GM23248 (cell line): ENCODE measurements at places on chromosomes 3 and 15. TPM values are rescaled to one million over a fixed set of nuclear protein-coding genes. Genes with fewer than 3 reads are reported as not detected.

- DNase-seq = peak; percentile 74
- H3K4me1 ChIP-seq = peaks cover 10% of the 10 kb centered on the region
- peak overlapping the region; percentile 34 for H3K27ac ChIP-seq
- no peak overlapping the region for H3K4me3 ChIP-seq
- no peaks in the 10 kb centered on the region for H3K27me3 ChIP-seq
Observed at GRCh38 chr3:57646723-57647122, 46.2 kb downstream of the DENND6A start.

DNA sequence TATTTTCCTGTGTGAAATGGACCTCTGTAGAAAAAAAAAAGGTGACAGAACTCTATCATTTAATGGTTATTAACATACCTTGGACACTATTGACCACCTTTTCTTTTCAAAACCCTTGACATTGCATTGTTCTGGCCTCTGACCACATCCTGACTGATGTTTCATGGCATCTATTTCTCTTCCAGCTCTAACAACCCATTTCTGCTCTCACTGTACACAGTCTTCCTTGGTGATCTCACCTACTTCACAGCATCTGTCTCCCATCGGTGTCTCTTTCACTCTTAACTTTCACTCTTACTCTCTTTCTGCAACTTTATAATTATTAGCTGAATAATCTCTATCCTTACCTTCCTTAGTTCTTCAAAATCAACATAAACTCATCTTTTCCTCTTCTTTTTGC lies 217.4 kb upstream of the CD96 start:
- H3K27me3 ChIP-seq = no peaks in the 10 kb centered on the region
- no peaks in the 10 kb centered on the region for H3K36me3 ChIP-seq
- DNase-seq = no peak

DNA sequence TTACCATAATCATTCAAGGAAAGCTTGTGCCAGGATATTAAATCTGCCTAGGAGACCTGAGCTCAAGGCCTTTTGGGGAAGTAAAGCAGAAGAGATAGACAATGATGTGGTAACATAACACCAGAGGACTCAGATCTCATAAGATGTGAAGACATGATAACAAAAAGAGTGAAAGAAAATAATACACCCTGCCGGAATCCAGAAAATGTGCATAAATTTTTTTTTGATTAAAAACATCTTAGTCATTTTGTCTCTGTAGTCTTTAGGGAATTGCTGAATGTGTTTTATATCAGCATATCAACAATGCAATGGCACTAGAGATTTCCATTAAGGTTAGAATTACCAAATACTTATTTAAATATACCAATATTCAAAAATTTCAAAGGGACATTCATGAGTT lies 326.8 kb upstream of the ROBO1 start:
- no peaks in the 10 kb centered on the region for H3K27me3 ChIP-seq
- no peaks in the 10 kb centered on the region for H3K4me1 ChIP-seq
- no peak for DNase-seq
- H3K4me3 ChIP-seq = no peak overlapping the region

GRCh38 chr3:73212683-73213082 lies 151.2 kb downstream of the EBLN2 start:
- H3K4me1 ChIP-seq = peaks cover 31% of the 10 kb centered on the region
- H3K4me3 ChIP-seq = no peak overlapping the region
- H3K27ac ChIP-seq = no peak overlapping the region
- DNase-seq = no peak
- H3K27me3 ChIP-seq = no peaks in the 10 kb centered on the region

DNA sequence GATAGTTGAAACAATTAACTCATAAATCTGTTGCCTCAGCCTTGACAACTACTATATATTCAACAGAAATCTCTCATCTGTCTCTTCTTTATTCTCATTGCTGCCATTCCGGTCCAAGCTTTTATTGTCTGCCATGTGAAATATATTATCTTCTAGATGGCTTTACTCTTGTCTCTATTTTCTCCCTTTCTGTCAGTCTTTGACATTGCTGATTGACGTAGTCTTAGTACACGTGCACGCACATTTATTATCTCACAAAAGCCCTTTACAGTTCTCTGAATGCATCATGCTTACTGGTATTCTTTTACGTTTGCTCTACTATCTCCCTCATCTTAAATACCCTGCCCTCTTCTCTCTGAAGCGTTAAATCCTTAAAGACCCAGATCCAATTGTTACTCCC lies 5.6 kb downstream of the PDIA3 start:
- no peak overlapping the region for H3K4me3 ChIP-seq
- H3K27me3 ChIP-seq = no peaks in the 10 kb centered on the region
- H3K4me1 ChIP-seq = peaks cover 25% of the 10 kb centered on the region
- no peak for DNase-seq
- no peak overlapping the region for H3K27ac ChIP-seq

- DNase-seq = no peak
- no peak overlapping the region for H3K4me3 ChIP-seq
- no peaks in the 10 kb centered on the region for H3K4me1 ChIP-seq
- H3K27me3 ChIP-seq = peaks cover 29% of the 10 kb centered on the region
Observed at GRCh38 chr3:71906976-71907375, 122.0 kb upstream of the PROK2 start.

DNA sequence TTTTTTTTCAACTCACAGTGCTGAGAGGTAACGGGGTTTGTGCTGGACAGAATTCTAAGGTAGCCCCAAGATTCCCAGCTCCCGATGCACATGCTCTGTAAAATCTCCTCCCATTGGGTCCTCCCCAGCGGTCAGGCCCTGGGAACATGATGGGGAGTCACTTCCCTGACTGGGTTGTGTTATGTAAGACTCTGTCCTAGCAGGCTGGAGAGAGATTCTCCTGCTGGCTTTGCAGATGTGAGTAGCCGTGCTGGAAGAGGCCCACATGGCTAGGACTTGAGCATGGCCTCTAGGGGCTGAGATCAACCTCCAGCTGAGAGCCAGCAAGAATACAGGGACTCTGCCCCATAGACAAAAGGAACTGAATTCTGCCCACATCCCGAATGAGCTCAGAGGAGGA lies 83.7 kb upstream of the OXTR start:
- no peaks in the 10 kb centered on the region for H3K27me3 ChIP-seq
- no peak overlapping the region for H3K4me3 ChIP-seq
- H3K27ac ChIP-seq = no peak overlapping the region
- peaks cover 51% of the 10 kb centered on the region for H3K4me1 ChIP-seq

DNA sequence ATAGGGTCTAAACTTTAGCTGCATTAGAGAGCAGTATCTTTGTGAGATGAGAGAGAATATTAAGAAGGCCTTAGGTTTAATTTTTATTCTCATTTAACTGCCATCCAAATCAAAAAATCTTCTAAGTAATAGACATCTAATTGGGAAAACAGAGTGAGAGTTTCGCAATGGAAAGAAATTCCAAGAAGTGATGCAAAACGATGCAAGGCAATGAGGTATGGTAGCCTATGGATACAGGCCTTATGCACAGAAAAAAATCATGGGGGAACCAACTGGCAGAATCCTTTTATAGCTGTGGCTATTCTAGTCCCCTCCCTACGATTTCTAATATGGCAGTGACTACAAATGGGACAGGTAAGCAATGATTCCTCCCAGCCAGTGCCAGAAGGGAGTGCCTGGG lies 225.9 kb downstream of the GREM1 start:
- no peak overlapping the region for H3K4me3 ChIP-seq
- no peak overlapping the region for H3K27ac ChIP-seq
- H3K4me1 ChIP-seq = no peaks in the 10 kb centered on the region
- H3K27me3 ChIP-seq = no peaks in the 10 kb centered on the region
- DNase-seq = no peak

DNA sequence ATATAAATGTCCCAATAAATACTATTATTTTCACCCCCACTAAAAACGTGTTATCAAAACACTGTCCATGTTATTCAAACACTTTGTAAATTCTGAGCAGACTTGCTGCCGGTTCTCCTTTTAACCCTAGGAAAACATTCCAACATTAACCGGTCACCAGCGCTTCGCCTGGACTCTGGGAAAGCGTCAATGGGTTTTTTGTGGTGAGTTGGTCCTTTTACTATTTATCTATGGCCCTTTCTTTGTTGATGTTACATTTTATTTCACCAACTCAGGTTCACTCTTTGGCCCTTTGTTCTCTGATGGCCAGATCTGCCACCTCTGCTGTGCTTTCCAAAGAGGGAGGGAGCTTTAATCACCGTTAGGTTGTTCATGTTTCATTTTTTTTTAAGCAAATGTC lies 4.1 kb upstream of the EOMES start:
- H3K27me3 ChIP-seq = peaks cover 94% of the 10 kb centered on the region
- peaks cover 9% of the 10 kb centered on the region; the same call in 1 of the 2 replicates for H3K4me1 ChIP-seq
- DNase-seq = no peak
- H3K27ac ChIP-seq = no peak overlapping the region
- no peaks in the 10 kb centered on the region for H3K36me3 ChIP-seq

GRCh38 chr3:48338635-48339034 lies 5.2 kb upstream of the SPINK8 start:
- no peak overlapping the region for H3K27ac ChIP-seq
- no peak for DNase-seq
- H3K4me3 ChIP-seq = no peak overlapping the region
- H3K27me3 ChIP-seq = peaks cover 19% of the 10 kb centered on the region
- H3K36me3 ChIP-seq = no peaks in the 10 kb centered on the region
- no peaks in the 10 kb centered on the region for H3K4me1 ChIP-seq

DNA sequence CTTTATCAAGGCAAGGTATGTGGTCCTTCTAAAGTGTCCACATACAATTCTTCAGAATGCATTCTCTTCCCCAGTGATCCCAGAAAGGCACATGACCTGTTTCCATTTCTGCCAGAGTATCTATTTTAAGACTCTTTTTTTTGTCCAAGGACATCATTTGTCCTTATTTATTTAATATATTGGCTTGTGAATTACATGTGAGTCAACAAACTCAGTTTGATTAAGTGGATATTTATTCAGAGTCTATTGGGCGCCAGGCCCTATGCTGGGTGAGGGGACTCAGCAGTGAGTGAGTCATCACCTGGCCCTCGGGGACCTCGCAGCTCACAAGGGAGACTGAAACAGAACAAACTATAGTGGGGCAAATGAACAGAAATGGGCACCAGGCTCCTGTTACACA lies 136.8 kb downstream of the SNRK start:
- peaks cover 8% of the 10 kb centered on the region; the same call in 1 of the 2 replicates for H3K4me1 ChIP-seq
- no peak overlapping the region for H3K27ac ChIP-seq
- DNase-seq = peak; percentile 29
- H3K4me3 ChIP-seq = no peak overlapping the region
- H3K36me3 ChIP-seq = 0 out of 2 replicates have a peak, but pooled peaks cover 6% of the 10 kb centered on the region

GRCh38 chr3:138032567-138032966 lies 22.6 kb downstream of the CLDN18 start:
- DNase-seq = no peak
- no peaks in the 10 kb centered on the region for H3K27me3 ChIP-seq

GRCh38 chr3:17258823-17259436 lies 374.2 kb downstream of the PLCL2 start:
- H3K36me3 ChIP-seq = no peaks in the 10 kb centered on the region
- no peak overlapping the region for H3K4me3 ChIP-seq
- no peak overlapping the region for H3K27ac ChIP-seq
- H3K27me3 ChIP-seq = no peaks in the 10 kb centered on the region
- DNase-seq = peak; percentile 58

GRCh38 chr3:179147873-179148615 lies at the start of gene PIK3CA:
Gene PIK3CA (plus strand): TSS chr3:179148357. CDS start chr3:179198826, 50,469 bp downstream.
- H3K4me1 ChIP-seq = peaks cover 12% of the 10 kb centered on the region
- peak within 1 kb of the TSS; percentile 97 for H3K4me3 ChIP-seq
- peak; percentile 99 for DNase-seq
- peak within 1 kb of the TSS; percentile 84 for H3K27ac ChIP-seq
- H3K36me3 ChIP-seq = no peaks in the 10 kb centered on the region

- peaks cover 8% of the 10 kb centered on the region for H3K36me3 ChIP-seq
- no peak overlapping the region for H3K4me3 ChIP-seq
- H3K4me1 ChIP-seq = peaks cover 2% of the 10 kb centered on the region; the same call in 1 of the 2 replicates
- no peak for DNase-seq
- H3K27ac ChIP-seq = no peak overlapping the region
Observed at GRCh38 chr3:11705049-11705448, 61.3 kb upstream of the VGLL4 start.

GRCh38 chr15:34886134-34886533 lies 83.4 kb downstream of the AQR start:
- DNase-seq = peak; percentile 59
- H3K36me3 ChIP-seq = peaks cover 40% of the 10 kb centered on the region
- no peak overlapping the region for H3K4me3 ChIP-seq
- H3K4me1 ChIP-seq = peaks cover 53% of the 10 kb centered on the region
- no peaks in the 10 kb centered on the region for H3K27me3 ChIP-seq

- H3K4me3 ChIP-seq = no peak overlapping the region
- no peak for DNase-seq
- H3K36me3 ChIP-seq = no peaks in the 10 kb centered on the region
Observed at GRCh38 chr3:72615776-72616175, 232.5 kb downstream of the SHQ1 start.

GRCh38 chr3:155746703-155747102 lies 1.8 kb upstream of the PLCH1 start:
- no peak overlapping the region for H3K4me3 ChIP-seq
- no peak for DNase-seq
- no peaks in the 10 kb centered on the region for H3K36me3 ChIP-seq

GRCh38 chr15:78334845-78335244 lies 5.3 kb upstream of the CRABP1 start:
- H3K4me1 ChIP-seq = no peaks in the 10 kb centered on the region
- no peak for DNase-seq
- no peak overlapping the region for H3K4me3 ChIP-seq
- no peaks in the 10 kb centered on the region for H3K36me3 ChIP-seq
- H3K27me3 ChIP-seq = peaks cover 33% of the 10 kb centered on the region

GRCh38 chr3:172099495-172099808 lies 60.1 kb downstream of the FNDC3B start:
- no peak overlapping the region for H3K4me3 ChIP-seq
- H3K27ac ChIP-seq = no peak overlapping the region
- no peaks in the 10 kb centered on the region for H3K27me3 ChIP-seq
- no peaks in the 10 kb centered on the region for H3K36me3 ChIP-seq
- no peak for DNase-seq
- peaks cover 75% of the 10 kb centered on the region for H3K4me1 ChIP-seq

DNA sequence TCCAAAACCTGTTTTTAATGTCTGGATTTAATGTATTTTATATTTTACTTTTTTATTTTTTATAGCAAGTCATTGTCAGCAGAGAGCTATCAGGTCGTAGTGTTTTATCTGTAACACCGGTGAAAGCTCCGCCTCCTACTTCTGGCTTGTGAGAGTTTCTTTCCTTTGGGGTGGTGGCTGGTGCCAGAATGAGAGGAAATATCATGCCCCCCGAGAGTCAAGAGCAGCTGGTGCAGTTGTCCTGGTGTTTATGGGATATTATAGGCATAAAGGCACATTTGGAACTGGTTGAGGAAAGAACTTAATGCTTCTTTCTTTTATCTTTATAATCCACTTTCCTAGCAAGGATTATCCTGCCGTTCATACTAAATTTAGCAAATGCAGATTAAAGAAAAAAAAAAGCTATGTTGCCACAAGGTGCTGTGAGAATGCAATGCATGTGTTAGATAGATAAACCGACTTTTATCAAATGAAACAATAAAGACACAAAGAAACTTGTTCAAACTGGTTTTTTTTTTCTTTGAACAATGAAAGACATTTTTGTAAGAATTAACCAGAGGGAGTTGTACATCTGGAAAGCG lies 260.1 kb upstream of the PLSCR5 start:
- no peaks in the 10 kb centered on the region for H3K4me1 ChIP-seq
- no peak overlapping the region for H3K27ac ChIP-seq
- H3K36me3 ChIP-seq = no peaks in the 10 kb centered on the region

GRCh38 chr15:88759872-88760271 lies 43.4 kb upstream of the ACAN start:
- no peak for DNase-seq
- peaks cover 42% of the 10 kb centered on the region for H3K27me3 ChIP-seq
- H3K4me1 ChIP-seq = no peaks in the 10 kb centered on the region
- H3K27ac ChIP-seq = no peak overlapping the region
- H3K4me3 ChIP-seq = no peak overlapping the region
- H3K36me3 ChIP-seq = no peaks in the 10 kb centered on the region

The CLDN16 gene
- 0.11 TPM in 1 of 2 replicates, not detected in the other for total RNA-seq

The CPN2 gene
- not detected in 2 replicates for total RNA-seq

The IL17RB gene
- total RNA-seq = not detected in 2 replicates

The SERINC4 gene
- total RNA-seq = not detected in 2 replicates

The EFCC1 gene
- not detected in 2 replicates for total RNA-seq

The PLCB2 gene
- total RNA-seq = 0.54 and 0.76 TPM in 2 replicates

The ADGRG7 gene
- total RNA-seq = not detected in 2 replicates

The MKRN2OS gene
- total RNA-seq = not detected in 2 replicates
